ENCODE measurements at places on chromosomes 7 and 10.
A peak's percentile ranks its signal among the peaks of the same experiment; 100 is the strongest.

- DNase-seq: peak; percentile 69
Measured at GRCh38 chr10:3622845-3623621, 162.0 kb downstream of the KLF6 start.

DNA sequence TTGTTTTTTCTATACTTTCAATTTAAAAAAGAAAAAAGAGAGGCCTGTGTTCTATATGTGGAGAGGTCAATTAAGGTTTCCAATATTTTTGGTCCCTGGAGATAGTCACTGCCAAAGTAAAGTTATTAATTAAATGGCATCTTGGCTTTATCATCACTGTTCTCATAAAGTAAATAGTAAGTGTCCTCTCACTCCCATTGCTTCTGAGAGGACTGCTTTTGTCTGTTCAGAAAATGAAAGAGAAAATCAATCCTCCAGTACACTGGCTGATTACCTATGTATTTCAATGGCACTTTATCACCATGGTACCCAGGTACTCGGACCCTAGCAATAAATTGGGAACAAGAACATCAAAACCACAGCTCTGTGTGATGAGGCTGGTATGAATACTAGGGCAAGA is 94.0 kb downstream of the RNLS start:
- DNase-seq: no peak

DNA sequence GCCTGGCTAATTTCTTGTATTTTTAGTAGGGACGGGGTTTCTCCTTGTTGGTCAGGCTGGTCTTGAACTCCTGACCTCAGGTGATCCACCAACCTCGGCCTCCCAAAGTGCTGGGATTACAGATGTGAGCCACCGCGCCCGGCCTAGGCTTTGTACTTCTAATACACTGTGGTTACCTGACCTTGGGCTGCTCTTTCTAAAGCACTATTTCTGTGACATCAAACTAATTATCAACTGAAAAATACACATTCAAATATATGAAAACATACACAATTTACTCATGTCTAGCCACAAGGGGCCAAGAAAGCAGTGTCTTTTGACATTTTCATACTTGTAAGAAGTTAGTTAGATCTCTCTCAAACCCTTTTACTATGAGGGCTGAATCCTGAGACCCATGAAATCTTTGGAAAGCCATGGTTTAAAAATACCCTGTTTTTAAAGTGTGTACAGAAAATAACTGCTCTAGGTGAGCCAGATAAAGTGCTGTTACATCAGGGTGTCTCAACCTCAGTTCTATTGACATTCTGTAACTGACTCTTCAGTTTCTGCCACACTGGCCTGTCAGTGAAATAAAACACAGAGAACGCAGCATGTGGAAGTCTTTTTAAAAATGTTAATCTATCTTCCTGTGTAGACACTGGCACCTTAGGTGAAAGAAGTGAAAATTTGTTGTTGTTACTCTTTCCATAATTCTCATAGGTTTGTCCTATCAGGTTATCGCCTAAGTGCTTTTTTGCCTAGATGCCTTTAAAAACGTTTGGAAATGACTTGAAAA is 58.8 kb downstream of the CREM start:
- no peak for DNase-seq

DNA sequence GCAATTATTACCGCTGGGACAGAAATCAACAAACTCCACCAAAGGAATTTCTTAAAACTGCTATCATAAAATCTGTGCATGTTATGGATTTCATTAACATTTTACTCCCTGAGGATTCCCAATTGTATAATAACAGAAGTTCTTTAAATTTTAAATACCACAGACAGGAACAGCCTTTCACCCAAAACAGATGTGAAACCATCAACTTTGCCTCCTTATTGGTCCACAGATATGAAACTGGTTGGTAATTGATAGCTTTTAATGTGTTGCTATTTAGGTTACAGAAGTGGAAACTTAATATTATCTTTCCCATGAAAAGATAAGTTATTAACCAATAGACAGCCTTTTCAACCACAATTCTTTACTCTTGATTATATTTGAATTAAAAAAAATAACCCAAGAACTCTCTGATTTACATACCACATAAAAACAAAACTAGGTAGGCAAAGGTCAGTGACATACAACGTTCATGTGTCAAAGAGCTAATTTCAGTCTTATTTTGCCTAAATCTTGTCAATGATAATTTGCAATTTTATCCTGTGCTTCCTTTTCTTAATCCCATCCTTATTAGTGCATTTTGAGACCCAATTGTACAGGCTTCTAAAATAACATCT is 90.0 kb downstream of the NRP1 start:
- no peak for DNase-seq

DNA sequence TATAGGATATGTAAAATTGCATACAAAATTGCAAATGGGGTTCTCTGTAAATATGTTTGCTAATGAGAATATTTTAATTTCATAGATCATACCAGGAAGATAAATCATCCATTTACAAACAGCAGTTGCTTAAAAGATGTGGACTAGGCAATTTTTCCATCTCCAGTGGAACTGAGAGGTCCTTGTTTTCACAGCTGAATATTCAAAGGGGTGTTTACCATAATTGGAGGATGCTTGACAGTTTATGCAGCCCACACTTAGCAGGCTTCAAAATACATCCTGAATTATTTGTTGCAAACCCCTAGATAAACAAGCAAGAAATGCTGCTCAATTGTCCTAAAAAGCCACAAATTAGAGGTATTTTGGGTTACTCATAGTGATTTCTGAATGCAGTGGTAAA is 69.9 kb downstream of the ADARB2 start:
- no peak for DNase-seq

DNA sequence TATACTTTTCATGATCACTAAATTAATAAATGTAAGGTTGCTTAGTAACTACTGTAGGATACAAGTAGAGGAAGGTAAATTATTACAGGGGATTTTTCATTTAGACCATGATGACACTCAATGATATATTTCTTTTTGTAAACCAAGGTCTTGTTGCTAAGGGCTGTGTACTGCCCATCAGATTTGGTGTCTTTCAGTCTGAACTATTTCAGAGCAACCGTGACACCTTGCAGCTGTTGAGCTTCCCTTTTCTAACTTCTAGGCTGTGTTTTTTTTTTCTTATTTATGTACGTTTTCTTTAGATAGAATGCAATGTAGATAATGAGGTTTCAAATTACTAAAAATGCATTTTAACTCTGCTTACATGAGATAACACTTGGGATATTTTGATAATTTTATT is 292.0 kb upstream of the MBL2 start:
- no peak for DNase-seq

GRCh38 chr10:51709324-51709972 is 10.1 kb upstream of the CSTF2T start:
- DNase-seq: no peak

DNA sequence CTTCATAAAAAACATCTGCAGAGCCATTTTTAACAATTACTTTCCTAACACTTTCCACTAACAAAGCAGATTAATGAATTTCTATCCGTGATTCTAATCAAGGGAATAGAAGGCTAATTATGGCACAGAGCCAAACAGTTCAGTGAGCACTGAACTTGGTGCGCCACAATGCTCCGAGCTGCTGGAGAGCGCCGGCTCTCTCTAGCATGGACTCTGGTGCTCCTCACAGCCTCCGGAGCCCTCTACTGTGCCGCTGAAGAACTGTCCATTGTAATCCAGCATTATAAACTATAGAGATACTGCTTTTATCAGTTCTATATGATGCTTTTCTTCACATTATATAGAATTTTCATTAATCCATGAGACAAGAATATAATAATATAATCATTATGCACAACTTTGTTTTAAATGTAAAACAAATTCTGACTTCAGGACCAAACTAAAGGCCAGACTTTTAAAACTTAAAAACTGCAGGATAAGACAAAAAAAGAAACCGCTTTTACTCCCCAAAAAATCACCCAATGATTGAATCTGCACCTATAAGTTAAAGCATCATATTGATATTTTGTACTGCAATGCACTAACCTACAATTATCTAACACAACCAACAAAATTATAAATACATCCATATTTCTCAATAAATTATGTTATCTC is 123.6 kb downstream of the RNF32 start:
- DNase-seq: peak; percentile 31

GRCh38 chr7:22551768-22552513 is 52.0 kb upstream of the STEAP1B start:
- peak; percentile 68 for DNase-seq

GRCh38 chr7:84196084-84196503 is 1.5 kb upstream of the SEMA3A start:
- no peak for DNase-seq

DNA sequence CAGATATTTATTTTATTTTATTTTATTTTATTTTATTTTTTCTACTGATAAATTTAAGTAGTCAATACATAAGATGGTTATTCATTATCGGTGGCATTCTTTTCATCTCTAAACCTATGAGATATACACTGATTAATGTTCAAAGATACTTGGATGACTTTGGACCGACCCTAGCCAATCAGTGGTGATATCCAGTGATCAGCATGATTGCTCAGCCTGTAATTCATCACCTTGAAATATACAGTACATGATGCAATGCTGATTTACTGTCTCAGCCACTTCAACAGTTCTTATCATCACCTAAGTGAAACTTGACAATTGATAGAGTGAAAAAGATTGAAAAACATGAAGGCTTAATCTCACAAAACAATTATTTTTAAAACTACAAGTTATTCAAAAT is 1651.0 kb downstream of the REEP3 start:
- DNase-seq: no peak

- DNase-seq: no peak
Measured at GRCh38 chr10:20552382-20552781, 344.7 kb downstream of the NEBL start.

DNA sequence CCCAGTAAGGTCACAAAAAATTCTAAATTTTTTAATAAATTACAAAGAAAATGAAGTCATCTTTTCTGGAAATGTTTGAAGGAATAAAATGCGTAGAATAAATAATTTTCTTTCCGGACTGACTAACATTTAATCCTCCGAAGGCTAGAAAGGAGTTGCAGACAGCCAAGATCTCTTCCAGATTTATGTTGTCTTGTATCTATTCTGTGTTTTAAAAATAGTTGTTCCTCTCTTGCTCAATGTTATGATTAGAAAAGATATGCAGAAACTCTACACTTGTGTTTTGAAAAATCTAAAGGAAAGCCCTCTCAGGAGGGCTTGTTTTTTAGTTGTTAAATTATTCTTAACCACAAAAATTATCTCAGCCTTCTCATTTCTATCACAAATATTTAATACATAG is 70.7 kb downstream of the MACC1 start:
- DNase-seq: no peak

GRCh38 chr7:27097686-27098577 is 2.1 kb upstream of the HOXA1 start:
- no peak for DNase-seq

GRCh38 chr7:725223-726005 is 1.1 kb upstream of the DNAAF5 start:
- no peak for DNase-seq

DNA sequence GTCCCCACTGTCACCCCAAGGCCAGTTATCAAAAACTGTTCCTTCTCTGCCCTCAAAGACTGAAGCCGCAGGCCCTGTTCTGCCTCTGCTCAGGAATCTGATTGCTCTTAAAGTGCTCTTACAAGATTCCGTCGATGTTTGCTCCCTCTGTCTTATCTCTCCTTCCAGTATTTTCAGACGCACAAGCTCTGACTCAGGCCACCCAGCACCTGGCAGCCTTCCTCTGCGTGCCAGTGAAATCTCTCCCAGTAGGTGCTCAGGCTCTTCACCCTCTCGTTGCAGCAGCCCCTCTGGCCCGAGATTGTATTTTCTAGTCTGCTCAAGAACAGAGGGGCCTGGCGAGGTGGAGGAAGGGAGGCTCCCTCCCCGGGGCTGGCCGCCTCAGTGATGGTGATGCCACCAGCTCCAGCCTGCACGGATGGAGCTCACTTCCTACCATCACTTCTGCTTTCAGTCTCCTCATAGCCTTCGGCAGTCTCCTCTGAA is 276.2 kb downstream of the USP6NL start:
- DNase-seq: no peak

DNA sequence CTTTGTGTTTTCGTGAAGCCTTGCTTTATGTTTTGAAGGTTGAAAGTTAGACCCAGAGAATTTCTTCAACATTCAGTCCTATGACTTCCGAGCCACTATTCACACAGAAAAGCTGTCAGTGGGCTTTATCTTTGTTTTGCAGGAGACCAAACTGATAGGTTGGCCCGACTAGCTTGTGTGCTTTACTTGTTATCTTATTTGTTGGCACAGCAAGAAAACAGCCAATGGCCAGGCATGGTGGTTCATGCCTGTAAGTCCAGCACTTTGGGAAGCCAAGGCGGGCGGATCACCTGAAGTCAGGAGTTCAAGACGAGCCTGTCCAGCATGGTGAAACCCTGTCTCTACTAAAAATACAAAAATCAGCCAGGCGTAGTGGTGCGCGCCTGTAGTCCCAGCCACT is 16.0 kb upstream of the GDI2 start:
- no peak for DNase-seq

- no peak for DNase-seq
Measured at GRCh38 chr10:129628823-129629222, 161.8 kb downstream of the MGMT start.

- DNase-seq: peak; percentile 98
Measured at GRCh38 chr7:5396999-5397663, 26.5 kb downstream of the TNRC18 start.

DNA sequence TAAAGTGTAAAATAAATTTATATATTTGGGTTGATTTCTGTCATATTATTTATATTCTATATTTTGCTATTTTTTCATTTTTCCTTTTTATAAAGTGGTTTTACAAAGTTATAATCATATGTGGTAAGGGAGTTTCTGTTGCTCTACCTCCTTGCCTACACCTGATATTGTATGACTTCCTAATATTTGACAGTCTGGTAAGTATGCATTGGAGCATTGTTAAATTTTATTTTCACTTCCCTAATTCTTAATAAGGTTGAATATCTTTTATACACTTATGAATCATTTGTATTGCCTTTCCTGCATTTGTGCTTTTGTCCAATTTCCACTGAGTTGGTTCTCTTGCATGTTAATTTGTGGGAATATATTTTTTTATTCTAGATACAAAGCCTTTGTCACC is 492.4 kb downstream of the GRID1 start:
- DNase-seq: no peak

GRCh38 chr7:22894546-22894945 is 71.9 kb upstream of the TOMM7 start:
- DNase-seq: no peak

DNA sequence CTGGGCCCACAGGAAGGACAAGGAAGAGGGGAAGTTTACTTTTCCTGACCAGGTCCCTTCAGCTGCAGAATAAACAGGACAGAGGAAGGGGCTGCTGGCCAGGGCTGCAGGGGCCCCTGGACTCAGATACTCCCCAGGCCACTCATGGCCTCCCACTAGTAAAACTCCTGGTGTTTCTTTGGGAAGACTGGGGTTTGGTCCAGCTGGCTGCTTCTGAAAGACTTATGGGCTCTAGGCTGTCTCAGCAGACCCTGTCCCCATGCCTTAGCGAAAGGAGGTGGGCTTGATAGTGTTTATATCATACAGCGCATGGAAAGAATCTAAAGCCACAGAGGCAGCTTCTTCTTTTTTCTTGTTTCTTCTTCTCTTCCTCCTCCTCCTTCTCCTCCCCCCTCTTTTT is 56.4 kb downstream of the PALD1 start:
- DNase-seq: no peak

DNA sequence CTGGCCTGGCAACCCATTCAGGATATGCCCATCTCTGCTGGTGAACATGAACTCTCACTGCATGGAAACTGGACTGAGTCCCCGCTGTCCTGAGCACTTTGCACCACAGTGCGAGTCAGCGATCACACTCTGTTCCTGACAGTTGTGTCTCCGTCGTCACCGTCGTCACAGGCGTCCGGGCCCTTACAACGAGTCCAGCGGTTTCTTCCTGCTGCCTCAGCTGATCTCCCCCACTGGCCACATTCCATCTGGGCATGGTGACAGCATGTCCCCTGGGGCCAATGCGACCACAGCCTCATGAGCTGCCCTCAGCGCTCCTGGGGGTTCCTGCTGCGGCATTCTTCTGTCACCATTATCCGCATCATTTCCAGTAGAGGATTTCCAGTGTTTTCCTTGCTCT is 76.8 kb upstream of the KLF6 start:
- no peak for DNase-seq

Measured in NAMALWA (cell line).